ENCODE measurements at places on chromosomes 4 and X.
A peak's percentile ranks its signal among the peaks of the same experiment; 100 is the strongest.

DNA sequence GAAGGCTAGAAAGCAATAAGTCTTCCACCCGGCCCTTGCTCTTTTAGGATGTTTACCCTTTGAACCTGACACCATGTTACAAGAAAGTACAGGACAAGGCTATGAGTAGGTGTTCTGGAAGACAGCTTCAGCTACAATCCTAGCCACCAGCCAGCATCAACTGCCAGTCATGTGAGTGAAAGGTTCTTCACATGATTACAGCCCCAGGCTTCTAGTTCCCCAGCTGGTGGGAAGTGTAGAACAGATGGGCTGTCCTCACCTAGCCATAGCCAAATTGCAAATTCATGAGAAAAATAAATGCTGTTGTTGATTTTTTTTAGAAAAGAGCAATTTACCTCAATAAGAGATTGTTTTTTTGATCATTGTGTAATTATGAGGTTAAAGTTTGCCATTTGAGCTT is 60.8 kb downstream of the GRXCR1 start:
- no peak for DNase-seq

GRCh38 chr4:180057299-180057721 is 2185.9 kb upstream of the TENM3 start:
- no peak for DNase-seq

DNA sequence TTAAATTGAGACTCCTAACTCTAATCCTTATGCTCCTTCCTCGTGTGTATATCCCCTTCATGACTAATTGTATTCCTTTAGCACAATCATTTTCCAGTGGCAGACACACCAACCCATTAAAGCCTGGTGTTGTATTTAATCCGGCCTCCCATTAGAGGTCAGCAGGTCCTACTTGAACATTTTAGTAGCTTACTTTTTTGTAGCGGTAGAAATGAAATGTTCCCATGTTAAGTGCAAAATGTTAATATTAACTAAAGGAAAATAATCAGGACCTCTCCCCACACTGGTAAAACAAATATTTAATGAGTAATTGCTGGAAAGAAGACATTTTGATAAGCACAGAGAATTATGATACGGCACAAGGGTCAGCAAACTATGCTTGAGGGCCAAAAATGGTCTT is 3.4 kb downstream of the RAB33B start:
- no peak for DNase-seq

GRCh38 chr4:88965053-88965452 is 91.9 kb downstream of the FAM13A start:
- DNase-seq: no peak

GRCh38 chr4:25635501-25635900 is 20.1 kb upstream of the SLC34A2 start:
- DNase-seq: no peak

GRCh38 chrX:23559975-23560374 is 107.3 kb upstream of the PRDX4 start:
- DNase-seq: no peak

DNA sequence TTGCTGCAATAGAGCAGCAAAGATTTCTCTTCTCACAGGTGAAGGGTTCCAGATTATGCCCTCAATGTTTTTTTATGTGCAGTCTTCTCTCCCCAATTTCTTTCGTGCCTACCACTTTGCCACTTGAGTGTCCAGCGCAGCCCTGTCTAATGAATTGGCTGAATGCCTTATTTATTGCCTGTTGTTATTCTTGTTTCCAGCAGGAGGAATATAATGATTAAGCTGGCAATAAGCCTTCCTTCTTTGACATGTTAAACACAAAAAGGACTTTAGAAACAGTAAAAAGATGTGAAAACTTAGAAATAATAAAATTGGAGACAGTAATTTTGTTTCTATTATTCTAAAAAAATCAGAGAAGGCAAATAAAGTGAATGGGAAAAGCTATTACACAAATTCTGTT is 34.6 kb upstream of the FRAS1 start:
- no peak for DNase-seq

DNA sequence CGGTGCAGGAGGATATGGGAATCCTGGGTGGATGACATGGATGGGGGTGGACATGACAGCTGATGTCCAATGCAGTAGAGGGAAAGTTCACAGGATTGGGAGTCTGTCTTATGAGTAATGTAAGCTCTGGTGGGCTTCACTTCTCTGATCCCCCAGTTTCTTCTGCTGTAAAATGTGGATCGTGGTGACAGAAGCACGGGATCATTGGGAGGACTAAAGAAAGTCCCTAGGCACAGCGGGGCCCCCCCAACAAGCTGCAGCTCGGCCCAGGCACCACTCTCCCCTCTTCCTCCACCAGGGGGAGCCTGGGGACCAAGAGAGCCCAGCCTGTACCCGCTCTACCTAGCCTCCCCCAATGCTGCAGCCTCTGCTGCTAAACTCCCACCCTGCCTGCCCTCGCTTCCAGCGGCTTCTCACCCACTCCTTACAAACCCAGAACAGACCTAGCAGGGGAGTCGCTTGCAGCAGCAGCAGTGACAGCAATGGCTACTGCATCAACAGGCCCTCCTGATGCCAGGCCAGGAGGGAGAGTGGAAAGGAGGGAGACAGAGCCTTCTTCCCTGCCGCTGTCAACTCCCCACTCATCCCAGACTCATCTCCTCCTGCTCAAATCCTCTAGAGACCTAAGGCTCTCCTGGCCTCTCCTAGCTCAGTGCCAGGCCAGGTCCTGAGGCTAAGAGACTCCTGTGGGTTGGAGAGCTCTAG is 36.1 kb upstream of the IQSEC2 start:
- DNase-seq: peak; percentile 73

GRCh38 chr4:142815834-142816233 is 30.3 kb downstream of the INPP4B start:
- peak; percentile 72 for DNase-seq

GRCh38 chr4:113410686-113411085 is 350.9 kb downstream of the CAMK2D start:
- DNase-seq: no peak

DNA sequence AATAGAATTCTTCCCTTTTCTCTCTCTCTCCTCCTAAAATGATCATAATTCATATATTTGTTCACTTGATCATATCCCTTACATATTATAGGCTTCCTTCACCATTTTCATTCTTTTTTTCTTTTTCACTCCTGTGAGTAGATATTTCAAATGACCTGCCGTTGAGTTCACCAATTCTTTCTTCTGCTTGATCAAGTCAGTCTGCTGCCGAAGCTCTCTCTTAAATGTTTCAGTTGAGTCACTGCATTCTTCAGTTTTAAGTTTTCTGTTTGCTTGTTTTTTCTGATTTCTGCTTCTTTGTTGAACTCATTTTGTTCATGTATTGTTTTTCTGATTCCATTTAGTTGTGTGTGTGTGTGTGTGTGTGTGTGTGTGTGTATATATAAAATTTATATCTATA is 354.3 kb downstream of the GPAT3 start:
- DNase-seq: no peak

DNA sequence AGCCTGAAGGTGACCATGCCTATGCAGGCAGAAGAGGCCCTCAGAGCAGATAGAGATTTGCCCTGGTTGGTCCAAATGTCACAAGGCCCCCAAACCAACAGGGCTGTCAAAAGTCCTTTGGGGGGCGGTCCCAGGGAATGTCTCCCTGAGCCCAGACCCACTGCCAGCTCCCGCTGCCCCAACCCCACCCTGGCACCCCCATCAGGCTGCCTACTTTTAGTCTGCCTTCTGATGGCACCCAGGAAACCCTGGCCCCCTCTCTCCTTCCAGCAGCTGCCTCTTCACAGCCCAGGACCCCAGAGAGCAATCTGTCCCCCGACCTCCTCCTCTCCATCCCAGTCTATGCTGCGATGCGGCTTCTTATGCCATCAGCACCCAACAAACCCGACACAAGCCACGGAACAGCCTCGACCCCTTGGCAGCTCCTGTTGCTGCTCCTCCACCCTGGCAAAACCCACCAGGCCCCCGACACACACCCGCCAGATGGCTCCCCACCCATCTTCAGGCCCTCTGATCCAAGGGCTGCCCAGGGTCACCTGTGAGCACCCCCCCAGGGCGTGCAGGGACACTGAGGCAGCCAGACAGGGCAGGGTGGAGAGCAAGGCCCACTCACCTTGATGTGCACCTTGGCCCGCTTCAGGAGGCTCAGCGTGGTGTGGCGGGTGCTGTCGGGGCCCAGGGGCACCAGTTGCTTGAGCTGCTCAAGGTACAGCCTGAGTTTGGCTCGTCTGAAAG is 9.9 kb downstream of the MXD4 start:
- no peak for DNase-seq

DNA sequence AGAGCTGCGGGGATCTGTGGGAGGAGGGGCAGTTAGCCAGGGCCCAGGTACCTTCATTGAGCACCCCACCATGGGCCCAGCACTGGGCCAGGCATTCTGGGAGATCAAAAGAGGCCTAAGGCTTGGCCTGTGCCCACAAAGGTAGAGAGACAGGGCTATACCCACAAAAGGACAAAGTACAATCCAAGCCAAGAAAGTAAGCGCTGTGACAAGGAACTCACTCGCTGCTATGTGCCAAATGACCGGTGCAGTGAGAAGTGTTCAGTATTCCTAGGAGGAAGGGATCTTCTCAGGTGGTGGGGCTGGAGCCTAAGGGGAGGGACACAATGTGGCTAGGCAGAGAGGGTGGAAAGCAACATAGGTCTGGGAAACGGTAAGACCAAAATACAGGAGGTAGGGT is 8.8 kb upstream of the FRMPD3 start:
- no peak for DNase-seq

GRCh38 chrX:24761306-24761705 is 67.6 kb downstream of the POLA1 start:
- DNase-seq: no peak

GRCh38 chrX:130173190-130173895 is 1.6 kb downstream of the RAB33A start:
- DNase-seq: peak; percentile 79

- DNase-seq: no peak
Measured at GRCh38 chrX:16653424-16653823, 3.5 kb downstream of the S100G start.

GRCh38 chrX:18871970-18872369 is 111.9 kb downstream of the PHKA2 start:
- DNase-seq: no peak

DNA sequence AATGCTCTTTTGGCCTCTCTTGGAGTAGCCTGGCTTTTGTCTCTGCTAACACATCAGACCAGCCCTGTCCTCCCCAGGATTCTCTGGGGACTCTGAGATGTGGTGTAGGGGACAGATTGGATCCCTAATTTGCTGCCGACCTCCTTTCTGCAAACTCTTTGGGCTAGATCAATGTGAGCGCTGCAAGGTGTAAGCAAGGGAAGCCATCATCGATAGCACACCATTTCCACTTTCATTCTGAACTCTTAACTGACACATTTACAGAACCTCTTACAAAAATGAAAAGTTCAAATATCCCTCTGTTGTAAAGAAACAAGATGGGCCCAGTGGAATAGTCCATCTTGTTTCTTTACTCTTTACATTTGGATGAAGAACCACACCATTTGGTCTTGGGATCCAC is 46.6 kb downstream of the PGRMC2 start:
- DNase-seq: no peak

GRCh38 chr4:159075531-159075932 is 27.3 kb upstream of the RAPGEF2 start:
- no peak for DNase-seq

GRCh38 chrX:7269589-7269988 is 121.6 kb upstream of the PUDP start:
- DNase-seq: no peak

- DNase-seq: no peak
Measured at GRCh38 chrX:21966866-21967265, 26.4 kb downstream of the SMS start.

GRCh38 chrX:52341493-52341892 is 27.3 kb upstream of the XAGE2 start:
- DNase-seq: no peak

DNA sequence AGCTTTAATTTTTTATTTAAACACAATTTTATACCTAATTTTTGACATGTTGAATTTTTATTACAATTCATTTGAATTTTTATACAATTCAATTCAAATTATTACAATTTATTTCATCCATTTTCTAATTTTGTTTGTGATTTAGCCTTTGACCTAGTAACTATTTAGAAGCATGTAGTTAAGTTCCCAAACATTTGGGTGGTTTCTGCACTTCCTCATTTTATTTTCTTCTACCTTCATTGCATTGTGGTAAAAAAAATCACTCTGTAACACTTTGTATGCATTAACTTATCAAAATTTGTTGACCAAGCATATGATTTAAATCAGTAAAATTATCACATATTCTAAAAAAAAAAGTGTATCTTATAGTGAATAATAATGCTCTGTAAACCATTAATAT is 928.9 kb downstream of the ARAP2 start:
- no peak for DNase-seq

GRCh38 chrX:24023972-24024669 is 2.9 kb downstream of the KLHL15 start:
- DNase-seq: no peak

- peak; percentile 66 for DNase-seq
Measured at GRCh38 chr4:100848841-100849240, 331.0 kb upstream of the EMCN start.

GRCh38 chr4:29047341-29048041 is 1672.7 kb upstream of the PCDH7 start:
- DNase-seq: no peak

GRCh38 chr4:5689065-5689464 is 19.3 kb downstream of the EVC2 start:
- no peak for DNase-seq

DNA sequence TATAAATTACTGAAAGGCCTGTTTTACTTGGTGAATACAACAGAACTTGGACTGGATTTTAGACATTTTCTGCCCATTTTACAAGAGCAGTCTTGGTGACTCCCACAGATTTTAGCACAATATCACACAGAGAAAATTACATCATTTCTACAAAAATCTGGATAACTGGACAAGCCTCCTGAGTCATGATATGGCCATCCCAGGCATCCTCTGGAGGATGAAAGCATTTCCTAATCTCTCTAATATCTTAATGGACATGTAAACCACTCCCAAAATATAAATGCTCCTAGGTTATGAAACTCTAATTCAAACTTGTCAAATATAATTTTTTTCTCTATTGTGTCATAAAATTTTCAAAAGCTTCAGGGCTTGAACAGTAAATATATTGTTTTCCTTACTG is 1170.8 kb upstream of the PCDH7 start:
- DNase-seq: no peak

DNA sequence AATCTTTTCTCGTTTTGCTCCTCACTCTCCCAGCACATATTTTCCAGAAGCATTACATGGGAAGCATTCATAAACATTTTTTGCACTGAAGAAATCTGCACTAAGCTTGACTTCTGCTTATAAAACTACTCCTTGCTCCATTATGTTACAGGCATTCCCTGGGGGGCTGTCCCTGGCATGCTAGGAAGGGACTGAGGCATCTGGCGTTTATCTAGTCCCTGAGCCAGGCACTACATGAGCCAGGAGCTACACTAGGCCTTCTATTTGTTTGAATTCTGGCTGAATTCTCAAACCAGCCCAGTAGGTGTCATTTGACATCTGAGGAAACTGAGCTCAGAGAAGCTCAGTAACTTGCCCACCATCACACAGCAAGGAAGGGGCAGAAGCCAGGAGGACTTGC is 43.3 kb downstream of the NHSL2 start:
- no peak for DNase-seq

Measured in activated CD4-positive, alpha-beta T cell treated with anti-CD3 and anti-CD28 coated beads, Interleukin-2, amount 50 U/mL, for 16 hours (primary cell).